GM18507 (cell line): ENCODE measurements at places on chromosomes 12 and 14.

DNA sequence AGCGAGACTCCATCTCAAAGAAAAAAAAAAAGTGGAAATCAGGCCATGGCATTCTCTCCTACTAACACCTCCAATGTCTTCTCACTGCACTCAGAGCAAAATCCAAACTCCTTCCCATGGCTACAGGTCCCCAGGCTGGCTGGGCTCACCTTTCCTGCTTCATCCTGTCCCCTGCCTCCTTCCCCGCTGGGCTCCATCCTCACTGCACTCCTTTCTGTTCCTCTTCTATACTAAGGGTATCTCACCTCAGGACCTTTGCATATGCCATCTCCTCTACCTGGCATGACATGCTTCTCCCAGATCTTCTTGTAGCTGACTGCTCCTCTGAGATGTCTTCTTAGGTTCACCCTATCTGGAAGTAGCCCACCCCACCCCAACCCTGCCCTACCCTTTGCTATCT lies 111.1 kb downstream of the DPF3 start:
- no peak for DNase-seq

DNA sequence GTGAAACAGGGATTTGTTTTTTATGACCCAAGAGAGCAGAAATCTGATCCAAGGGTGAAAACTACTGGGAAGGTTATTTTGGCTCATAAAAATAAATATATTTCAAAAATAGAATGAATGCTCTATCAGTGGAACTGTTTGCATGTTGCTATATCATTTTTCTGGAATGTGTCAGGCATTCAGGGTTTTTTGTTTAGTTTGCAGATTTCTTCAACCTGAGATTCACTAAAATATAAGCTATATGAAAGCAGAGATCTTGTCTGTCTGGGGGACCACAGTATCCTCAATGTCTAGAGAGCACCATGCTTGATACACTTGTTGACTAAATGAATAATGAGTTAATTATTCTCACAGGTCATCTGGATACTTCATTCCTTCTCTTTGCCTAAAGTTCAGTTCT lies 165.1 kb downstream of the NUBPL start:
- no peak for DNase-seq

DNA sequence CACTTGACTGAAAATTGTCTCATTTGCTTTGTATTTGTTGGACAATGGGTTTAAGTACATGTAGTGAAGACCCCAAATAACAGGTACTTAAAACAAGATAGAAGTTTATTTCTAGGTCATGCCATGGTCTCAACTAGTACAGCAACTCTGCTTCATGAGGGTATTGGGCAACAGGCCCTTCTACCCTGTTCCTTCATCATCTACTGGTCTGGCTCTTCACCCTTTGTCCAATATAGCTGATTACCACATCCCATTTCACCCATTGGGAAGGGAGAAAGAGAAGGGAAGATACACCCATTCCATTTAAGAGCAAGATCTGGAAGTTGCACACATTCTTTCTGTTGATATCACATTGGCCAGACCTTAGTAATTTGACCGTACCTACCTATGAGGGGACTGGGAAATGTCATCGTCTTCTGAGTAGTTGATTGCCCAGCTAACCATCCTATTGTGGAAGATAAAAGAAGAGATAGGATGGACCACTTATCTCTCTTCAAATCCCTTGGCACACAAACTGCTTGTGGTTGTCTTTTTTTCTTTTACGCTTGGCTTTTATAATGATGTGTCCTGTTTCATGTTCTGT lies 104.6 kb downstream of the DIP2B start:
- DNase-seq: no peak

GRCh38 chr14:105476097-105476830 lies 1.6 kb downstream of the CRIP2 start:
- no peak for DNase-seq

- DNase-seq: no peak
These were observed 106.3 kb upstream of the FKBP4 start for GRCh38 chr12:2688381-2688931.

GRCh38 chr14:36450550-36450949 lies 69.5 kb downstream of the NKX2-1 start:
- no peak for DNase-seq

DNA sequence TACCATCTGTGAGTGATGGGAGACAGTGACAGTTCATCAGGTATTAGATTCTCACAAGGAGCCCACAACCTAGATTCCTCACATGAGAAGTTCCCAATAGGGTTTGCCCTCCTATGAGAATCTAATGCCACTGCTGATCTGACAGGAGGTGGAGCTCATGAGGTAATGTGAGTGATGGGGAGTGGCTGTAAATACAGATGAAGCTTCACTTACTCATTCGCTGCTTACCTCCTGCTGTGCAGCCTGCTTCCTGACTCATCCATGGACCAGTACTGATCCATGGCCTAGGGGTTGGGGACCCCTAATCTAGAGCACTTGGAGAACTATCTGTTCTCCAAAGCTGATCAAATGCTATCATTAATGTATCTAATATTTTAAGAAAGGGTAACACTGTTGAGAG lies 17.7 kb downstream of the CLEC2D start:
- DNase-seq: no peak

DNA sequence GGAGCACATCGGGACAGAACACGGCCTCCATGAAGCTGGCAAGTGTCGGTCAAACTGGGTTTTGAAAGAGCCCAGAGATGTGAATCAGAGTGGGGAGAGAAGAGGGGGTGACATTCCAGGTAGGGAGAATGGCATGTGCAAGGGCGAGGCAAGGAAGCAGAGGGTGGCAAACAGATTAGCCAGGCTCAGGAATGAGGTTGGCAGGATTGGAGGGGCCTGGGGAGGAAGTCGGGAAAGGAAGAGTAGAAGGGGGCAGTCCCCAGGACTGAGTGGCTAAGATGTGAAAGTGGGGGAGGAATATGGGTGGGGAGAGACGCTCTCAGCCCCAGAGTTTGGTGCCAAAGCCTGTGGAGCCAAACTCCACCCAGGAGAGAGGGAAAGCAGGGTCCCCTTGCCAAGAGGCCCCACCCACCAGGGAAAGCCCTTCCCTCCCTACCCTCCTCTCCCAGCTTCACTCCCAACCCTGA lies 5.5 kb upstream of the HDAC7 start:
- DNase-seq: no peak

DNA sequence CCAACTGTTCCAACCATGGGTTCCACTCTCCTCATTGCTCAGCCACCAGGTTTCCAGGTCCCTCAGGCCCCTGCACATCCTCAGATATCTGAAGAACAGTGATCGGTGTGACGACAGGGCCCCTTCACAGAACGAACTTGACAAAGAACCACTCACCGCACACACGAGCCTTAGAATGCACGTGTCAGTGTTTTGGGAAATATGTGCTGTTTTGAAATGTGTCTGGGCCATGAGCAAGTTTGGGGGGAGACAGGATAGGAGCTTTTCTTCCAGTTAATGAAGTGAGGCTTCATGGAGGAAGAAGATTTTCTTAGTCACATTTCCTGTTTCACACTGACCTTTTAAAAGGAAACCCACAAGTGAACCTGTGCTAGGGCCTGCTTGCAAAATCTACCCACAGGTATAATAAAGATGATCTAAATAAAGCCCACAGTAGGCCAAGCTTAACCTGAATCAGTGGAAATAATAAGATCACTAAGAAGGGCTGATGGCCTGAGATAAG lies 58.6 kb downstream of the ZFP36L1 start:
- DNase-seq: peak; percentile 39

DNA sequence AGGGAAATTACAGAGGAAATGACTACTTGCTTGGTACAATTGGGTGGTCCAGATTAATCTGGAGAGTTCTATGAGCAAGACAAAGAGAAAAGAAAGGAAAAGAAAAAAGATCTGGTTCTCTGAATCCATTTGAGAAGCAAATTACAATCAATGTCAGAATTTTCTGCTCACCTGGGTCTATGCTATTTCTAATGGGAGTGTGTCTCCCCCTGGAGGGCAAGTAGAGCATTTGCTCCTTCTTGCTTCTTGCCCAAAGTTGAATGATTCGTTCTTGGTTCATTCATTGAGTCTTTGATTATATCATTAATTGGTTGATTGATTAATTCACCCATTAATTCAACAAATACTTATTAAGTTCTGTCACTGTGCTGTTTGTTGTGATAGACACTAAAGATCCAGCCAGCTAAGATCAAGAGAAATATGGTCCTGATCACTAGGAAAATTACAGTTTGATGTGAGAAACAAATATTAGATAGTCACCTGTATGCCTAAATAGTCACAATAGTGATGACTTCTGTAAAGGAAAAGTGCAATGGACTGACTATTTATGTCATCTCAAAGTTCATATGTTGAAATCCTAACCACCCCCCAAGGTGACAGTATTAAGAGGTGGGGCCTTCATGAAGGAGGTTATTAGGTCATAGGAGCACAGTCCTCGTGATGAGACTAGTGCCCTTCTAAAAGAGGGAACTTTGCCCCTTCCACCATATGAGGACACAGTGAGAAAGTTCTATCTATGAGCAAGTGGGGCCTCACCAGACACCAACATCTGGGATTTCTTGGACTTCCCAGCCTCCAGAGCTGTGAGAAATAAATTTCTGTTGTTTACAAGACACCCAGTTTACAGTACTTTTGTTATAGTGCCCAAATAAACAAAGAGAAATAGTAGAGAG lies 8.0 kb upstream of the ASB8 start:
- peak; percentile 22 for DNase-seq

DNA sequence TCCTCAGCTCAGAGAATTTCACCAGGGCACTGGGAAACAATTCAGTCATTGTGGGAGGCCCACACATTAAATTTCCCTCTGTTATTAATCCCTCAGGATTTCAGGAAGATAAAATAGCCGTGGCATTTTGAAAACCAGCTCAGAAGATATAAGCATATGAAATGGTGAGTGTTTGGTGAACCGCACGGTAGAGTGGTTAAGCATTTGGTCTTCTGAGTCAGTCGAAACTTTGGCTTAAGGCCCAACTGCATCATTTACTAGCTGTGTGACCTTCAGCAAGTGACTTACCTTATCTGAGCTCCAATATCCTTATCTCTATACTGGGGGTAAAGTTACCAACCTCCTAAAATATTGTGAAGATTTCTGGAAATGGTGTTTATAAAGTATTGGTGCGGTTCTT lies 5.2 kb upstream of the VRK1 start:
- no peak for DNase-seq

DNA sequence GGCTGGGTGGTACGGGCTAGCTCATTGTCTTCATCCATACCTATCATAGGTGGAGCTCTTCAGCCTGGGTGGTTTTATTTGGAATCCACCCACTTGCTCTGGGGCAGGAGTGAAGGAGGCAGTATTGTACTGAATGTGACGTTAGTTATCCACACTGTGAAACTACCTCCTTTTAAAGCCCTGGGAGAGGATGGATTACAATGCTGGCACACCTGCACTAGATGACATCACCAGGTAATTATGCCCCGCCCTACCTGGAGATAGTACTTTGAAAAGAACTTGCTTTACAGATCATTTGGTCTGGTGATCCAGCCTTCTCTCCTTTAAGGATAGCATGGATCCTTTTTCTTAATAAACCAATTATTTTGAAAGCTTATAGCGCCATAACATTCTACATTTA lies 78.0 kb downstream of the B4GALNT3 start:
- no peak for DNase-seq

DNA sequence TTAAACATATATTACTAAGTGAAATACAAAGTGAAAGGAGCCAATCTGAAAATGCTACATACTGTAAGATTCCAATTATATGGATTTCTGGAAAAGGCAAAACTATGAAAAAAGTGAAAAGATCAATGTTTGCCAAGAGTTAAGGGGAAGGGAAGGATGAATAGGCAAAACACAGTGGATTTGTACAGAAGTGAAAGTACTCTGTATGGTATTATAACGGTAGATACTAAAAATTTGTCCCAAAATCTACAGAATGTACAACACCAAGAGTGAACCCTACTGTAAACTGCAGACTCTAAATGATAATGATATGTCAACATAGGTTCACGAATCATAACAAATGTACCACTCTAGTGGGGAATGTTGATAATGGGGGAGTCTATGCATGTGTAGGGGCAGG lies 17.8 kb downstream of the EEA1 start:
- DNase-seq: no peak
